ENCODE measurements at places on chromosomes 11 and 22. TPM values are rescaled to one million over a fixed set of nuclear protein-coding genes. Genes with fewer than 3 reads are reported as not detected.

Gene INCENP
- total RNA-seq, result 86.6 TPM

Gene UPB1
- not detected for total RNA-seq

Gene RBM7
- total RNA-seq, result 20.5 TPM

Gene FGF19
- total RNA-seq, result 0.11 TPM

Gene PATE4
- total RNA-seq, result not detected

DNA sequence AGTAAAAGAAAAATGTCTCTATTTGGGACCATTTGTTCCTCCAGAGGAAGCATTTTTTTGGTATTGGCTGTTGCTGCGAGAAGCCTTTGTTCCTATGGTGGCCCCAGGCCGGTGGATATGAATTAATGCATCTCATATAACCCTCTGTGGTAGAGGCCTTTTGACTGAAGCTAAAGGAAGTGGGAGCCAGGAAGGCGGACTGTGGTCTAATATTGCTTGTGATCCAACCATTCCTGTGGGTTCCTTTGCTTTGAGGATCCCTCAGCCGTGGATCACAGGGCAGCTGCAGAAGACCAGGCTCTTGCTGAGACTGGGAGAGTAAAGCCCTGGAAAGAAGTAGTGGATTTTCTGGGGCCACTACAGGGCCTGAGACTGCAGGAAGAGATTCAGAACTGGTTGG lies 68.3 kb upstream of the NAV2 start:
- DNase-seq, result peak; percentile 46

DNA sequence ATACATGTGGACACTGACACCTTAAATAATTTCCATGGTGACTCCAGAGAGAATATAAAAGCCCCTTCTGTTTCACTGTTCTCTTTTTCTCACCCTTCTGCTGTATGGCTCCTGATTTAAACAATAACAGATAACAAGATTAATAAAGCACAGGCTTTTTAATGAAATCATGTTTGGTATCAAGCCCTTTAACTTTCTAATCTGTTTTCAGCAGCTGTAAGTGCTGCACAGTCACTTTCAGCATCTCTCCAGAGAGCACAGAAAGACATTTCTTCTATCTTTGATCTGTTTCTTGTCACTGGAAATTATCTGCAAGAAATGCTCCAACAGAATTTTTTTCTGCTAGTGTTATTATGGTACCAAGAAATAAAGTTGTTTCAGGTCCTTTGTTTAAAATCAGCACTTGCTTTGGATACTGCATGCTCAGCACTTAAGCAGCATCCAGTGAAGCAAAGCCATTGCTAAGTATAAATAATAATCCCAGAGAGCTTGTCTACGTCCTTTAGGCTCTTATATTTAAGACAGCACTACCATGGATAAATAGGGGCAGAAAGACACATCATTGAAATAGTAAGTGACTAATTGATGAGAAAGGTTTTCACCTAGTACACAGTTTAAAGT lies 134.2 kb upstream of the CARD18 start:
- no peak for DNase-seq

GRCh38 chr11:32902089-32902665 lies 9.6 kb downstream of the QSER1 start:
- DNase-seq, result no peak

GRCh38 chr11:5992604-5993251 lies 5.9 kb upstream of the OR52L1 start:
- peak; percentile 9 for DNase-seq

DNA sequence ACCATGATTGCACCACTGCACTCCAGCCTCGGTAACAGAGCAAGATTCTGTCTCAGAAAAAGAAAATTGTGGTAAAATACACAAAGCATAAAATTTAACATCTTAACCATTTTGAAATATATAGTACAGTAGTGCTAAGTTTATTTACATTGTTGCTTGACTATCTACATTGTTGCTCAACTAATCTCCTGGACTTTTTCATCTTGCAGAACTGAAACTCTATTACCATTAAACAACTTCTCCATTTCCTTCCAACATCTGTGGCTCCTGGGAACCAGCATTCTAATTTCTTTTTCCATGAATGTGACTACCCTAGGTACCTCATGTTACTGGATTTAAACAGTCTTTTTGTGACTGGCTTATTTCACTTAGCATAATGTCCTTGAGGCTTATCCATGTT lies 13.5 kb upstream of the VWA5A start:
- no peak for DNase-seq

DNA sequence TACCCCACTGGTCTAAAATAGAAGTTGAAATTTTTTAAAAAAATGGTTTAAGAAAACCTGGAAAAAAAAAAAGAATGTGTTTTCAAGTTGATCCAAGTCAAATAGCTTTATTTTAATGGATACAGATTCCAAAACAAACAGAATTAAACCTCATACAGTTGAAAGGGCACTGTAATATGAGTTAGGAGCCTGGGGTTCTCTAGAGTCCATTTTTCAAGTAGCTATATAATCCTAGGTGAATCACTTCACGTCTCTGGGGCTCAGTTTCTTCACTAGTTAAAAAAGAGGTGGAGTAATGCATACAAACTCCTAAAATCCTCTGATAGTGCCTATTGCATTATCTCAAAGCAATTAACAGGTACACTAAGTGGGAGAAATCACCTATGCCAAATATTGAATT lies 132.9 kb downstream of the BBOX1 start:
- no peak for DNase-seq

DNA sequence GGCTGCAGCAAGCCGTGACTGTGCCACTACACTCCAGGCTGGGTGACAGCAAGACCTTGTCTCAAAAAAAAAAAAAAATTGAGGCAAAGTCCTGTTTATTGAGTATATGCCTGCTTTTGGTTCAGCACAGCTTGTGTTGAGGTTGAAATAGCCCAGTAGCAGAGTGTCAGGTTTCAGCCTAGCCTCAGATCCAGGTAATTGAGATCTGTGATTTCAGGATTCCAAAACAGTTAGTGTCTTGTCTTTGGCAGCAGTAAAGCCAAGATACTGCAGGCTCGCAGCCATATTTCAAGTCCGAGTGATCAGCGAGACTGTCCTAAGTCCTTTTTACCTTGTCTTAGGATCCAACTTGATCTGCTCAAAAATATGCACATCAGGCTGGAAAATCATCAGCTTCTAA lies 27.0 kb downstream of the CUL5 start:
- DNase-seq, result no peak

DNA sequence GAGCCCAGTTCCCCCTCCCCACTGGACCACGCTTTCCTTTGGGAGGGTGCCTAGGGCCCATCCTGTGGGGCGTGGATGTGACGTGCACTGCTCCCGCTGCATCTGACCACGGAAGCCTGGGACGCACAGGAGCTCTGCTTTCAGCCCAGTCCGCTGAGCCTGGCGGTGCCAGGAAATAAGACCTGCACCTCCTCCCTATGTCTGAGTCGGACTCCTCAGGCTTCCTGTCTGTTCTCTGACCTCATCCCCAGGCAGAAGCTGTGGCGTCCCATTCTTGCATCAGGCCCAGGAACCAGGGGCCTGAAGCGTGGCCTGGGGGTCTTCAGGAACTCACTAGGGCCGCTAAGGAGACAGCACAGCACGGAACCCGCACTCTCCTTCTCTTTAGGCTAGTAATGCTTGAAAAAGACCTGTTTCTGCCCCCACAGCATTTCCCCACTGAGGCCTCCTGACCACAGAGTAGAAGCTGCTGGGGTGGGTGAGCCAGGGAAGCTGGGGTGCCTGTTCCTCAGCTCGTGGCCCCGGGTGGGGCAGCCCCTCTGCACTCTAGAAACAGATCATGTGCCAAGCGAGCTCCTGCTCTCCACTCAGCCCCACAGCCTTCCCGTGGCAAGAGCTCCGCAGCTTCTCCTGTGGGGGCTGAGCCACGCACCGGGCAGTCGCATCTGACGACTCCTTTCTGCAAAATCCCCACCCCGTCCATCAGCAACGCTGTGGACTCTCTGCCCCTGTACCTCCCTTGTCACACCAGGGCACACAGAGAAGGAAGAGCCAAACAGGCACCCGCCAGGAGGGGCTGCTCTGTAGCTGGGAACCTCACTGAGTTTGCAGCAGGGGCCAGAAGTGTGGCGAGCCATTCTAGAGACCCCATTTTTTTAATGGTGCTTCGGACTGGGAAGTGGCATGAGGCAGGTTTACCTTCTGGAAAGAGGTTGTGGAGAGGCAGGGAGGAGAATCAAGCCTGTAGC lies 22.6 kb downstream of the MOV10L1 start:
- peak; percentile 16 for DNase-seq

- peak; percentile 44 for DNase-seq
These were observed 54.3 kb upstream of the CLMP start for GRCh38 chr11:123249354-123249753.

- peak; percentile 89 for DNase-seq
These were observed 32.2 kb upstream of the PLET1 start for GRCh38 chr11:112292785-112293407.

DNA sequence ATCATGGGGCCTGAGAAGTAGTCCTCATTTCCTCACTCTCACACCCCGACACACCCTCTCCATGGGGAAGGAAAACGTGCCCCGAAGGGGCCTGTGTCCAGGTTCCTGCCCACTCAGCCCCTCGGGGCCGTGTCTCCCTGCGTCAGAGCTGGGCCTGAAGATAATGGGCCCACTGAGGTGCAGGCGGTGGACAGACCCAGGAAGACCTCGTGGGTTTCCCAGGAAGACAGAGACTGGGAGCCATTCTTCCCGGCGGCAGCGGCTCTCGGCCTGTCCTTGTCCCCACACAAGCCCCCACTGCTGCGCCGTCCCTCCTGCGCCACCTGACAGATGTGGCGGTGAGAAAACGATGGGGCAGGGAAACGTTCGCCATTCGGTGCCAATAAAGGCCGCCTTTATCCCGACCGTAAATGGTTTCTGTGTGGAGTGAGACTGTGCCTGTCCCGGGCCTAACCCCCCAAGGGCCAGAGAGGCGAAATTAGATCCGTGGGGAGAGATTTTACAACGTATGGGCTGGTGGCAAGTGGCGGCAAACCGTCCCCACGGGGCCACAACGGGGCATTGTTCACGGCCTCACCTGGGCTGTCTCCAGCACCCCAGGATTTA lies 89.0 kb downstream of the CDKN1C start:
- no peak for DNase-seq

DNA sequence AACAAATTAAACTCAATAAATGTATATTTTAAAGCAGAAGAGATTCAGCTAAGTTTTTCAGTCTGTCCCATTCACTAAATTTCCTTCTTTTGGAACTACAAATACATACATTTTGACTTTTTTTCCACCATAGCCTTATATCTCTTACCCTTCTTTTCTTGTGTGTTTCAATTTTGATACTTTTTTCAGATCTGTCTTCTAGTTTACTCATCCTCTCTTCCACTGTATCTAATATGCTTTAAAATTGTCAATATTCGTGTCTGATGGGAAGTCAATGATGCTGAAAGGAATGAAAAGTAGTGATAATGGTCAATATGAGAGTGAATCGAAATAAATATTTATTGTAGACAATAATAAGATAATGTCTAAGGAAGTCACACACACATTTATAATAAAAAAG lies 332.3 kb upstream of the KIRREL3 start:
- DNase-seq, result no peak

DNA sequence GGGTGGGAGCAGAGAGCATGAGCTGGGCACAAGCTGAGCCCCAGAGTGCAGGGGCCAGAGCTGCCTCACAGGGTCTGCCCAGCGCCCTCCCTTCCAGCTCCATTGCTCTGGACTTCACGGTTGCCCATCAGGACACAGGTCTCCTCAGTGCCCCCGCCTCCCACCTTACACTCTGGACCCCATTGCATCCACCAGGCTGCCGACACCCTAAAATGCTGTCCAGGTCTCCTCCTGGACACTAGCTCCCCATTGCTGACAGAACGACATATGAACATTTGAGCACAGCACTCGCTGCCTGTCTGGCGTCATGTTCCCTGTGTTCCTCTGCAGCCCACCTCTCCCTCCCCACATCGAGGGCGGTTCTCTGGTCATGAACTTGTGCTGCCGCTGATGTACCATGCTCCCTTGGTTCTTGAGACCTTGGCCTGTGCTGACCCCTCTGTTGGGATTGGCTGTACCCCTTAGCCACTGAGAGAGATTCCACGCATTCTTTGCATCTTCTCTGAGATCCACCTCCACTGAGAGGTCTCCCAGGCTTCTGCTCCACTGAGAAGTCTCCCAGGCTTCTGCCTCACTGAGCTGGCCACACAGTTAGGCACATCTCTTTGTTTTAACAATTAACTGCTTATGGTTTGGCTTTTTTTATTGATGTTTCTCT lies 34.2 kb upstream of the NECTIN1 start:
- DNase-seq, result no peak

- peak; percentile 77 for DNase-seq
These were observed 302.4 kb upstream of the SORL1-AS1 start for GRCh38 chr11:121755191-121755590.

GRCh38 chr11:28627690-28628255 lies 519.6 kb downstream of the METTL15 start:
- no peak for DNase-seq

DNA sequence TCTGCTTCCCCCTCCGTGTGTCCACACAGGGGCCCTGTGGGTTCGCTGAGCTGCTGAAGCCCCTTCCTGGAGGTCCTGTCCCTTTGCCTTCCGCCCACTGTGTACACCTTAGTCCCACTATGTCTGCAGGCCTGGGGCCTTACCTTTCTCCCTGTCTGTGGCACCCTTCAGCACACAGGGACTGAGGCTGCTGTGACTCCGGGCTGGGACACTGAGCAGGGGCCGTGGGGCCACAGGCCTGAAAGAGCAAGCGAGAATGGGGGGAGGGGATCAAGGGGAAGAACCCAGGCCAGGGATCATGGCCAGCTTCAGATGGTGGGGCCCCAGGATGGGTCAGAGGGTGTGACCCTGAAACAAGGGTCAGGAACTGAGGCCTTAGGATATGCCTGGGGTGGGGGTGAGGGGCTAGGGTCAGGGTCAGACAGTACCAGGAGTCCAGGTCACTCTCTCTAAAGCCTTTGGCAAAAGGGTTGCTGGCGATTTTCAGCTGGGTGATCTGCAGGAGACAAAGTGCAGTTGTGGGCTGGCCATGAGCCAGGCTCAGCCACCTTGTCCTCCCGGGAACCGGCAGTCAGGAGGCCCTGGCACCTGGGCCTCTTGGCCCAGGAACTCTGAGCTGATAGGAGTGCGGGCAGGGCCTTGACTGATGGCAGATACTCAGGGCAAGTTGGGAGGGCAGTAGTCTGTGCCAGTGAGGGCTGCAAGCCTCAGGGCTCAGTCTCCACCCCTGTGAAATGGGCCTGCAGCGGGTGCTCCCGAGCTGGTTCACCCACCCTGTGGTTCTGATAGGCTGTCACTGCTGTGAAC lies 2.6 kb upstream of the NUDT8 start:
- DNase-seq, result no peak

DNA sequence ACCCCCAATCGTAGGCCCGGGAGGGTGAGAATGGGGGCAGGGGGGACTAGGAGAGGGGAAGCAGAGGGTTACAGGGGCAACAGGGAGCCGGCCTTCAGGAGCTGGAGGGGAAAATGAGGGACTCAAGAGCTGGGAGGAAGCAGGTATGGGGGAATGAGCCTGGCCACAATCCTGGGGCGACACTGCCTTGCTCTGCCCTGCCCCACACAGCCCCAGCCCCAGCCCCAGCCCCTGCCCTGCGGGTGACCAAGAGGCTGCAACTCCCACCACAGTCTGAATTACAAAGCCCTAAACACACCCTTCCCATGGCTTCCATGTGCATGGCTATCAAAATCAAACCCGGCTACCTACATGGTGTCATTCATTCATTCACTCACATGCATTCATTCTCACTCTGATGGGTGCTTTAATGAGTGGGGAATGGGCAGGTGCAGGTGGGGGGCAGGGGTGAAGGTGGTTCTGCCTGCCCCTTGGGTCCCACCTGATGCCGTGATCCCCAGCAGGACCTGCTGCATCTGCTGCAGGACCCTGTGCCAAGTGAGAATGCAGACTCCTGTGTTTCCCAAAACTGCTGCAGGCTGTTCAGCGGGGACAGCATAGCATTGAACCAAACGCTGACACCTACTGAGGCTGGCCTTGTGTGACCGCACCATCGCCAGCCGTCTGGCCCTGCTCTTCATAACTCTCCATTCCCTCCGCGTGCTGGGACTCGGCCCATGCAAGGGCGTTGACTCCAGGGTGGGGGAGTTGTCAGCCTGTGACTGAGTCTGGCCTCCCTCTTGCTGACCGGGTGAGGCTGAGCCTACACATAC lies 9.5 kb upstream of the LINC01488 start:
- no peak for DNase-seq
